ENCODE measurements at places on chromosomes 1 and 21.
A peak's percentile ranks its signal among the peaks of the same experiment; 100 is the strongest.

GRCh38 chr1:44801491-44802305 lies 1.5 kb downstream of the PLK3 start:
- H3K27ac ChIP-seq: peak overlapping the region; percentile 97
- H3K36me3 ChIP-seq: peaks cover 48% of the 10 kb centered on the region
- peak overlapping the region; percentile 92 for H3K4me3 ChIP-seq

DNA sequence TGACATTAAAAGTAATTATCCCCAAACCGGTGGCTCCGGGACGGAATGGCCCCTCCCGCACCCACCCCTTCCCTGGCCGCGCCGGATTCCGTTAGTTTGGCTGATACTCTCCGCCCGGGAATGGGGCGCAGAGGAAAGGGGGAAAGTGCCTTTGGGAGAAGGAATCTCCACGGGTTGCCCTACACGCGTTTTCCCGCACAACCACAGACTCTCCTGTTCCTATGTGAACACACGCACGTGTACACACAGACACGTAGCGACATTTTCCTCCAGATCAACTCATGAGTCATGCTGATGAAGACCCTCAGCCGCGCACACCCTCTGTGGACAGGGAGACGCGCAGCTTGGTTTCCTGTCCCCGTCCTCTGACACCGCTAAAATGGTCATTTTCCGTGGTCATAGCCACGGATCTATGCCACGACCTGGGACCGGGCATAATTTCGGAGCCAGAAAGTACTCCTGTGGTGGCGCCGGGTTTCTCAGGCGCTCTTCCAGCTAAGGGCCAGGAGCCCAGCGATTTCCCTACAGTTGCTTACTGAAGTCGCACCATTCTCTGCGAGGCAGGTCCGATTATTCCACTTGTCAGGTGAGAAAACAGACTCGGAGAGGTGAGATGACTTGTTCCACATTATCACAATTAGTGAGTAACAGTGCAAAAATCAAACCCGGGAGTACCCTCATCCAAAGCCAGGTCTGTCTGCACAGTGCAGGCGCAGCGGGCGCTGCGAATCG lies 4.0 kb upstream of the DMRTA2 start:
- H3K27ac ChIP-seq: peak overlapping the region; percentile 68
- no peaks in the 10 kb centered on the region for H3K36me3 ChIP-seq
- H3K4me1 ChIP-seq: peaks cover 16% of the 10 kb centered on the region
- no peak overlapping the region for H3K4me3 ChIP-seq

DNA sequence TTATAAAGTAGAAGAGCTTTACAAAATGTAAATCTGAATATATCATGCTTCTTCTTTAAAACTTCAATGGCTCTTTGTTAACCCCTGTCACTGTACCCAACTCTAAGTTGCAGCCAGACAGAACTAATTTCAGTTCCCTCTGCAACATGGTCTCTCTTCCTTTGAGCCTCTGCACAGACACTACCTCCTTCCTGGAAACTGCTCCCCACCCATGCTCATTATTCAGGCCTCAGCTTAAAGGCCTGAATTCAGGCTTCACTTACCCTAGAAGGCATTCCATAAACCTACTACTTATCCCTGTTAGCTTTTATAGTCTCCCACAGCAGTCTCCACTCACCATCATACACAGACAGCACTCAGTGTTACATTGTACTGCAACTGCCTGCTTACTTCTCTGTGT lies 2.6 kb upstream of the EEIG2 start:
- H3K4me1 ChIP-seq: peaks cover 20% of the 10 kb centered on the region
- no peaks in the 10 kb centered on the region for H3K36me3 ChIP-seq
- no peak overlapping the region for H3K4me3 ChIP-seq

DNA sequence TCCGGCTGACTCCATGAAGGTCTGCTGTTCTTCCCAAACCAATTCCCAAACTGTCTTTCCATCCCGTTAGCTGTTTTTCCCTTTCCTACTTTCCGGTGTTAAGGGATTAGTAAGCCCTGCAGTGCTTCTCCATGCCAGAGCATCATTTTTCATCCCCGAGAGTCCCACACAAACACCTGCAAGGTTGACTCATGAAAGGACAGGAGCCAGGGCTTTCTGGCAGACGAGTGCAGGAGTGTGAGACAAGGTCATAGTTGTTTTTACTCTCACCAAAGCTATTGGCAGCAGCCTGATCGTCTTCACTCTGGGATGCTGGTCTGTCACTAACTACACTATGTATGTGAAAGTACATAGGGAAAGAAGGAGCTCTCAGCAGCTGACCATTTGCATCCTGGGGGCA lies 10.2 kb upstream of the BECN2 start:
- H3K4me1 ChIP-seq: no peaks in the 10 kb centered on the region
- H3K4me3 ChIP-seq: no peak overlapping the region
- H3K27ac ChIP-seq: no peak overlapping the region
- no peaks in the 10 kb centered on the region for H3K36me3 ChIP-seq
- DNase-seq: no peak

DNA sequence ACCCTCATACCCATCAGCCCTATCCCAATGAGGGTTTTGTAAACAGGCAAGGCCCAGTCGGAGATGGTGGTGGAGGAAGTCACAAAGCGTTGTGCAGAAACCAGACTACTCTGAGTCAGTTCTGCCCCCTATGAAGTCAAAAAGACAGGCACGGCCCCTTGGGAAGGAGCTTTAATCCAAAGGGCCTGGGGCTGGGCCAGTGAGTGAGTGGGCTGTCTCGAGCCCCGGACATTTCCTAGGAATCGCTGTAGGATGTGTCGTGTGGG lies 442 bp upstream of the AHCYL1 start:
- DNase-seq: no peak
- H3K27me3 ChIP-seq: peaks cover 2% of the 10 kb centered on the region
- H3K4me1 ChIP-seq: peaks cover 38% of the 10 kb centered on the region
- H3K36me3 ChIP-seq: peaks cover 6% of the 10 kb centered on the region
- peak overlapping the region; percentile 54 for H3K27ac ChIP-seq

DNA sequence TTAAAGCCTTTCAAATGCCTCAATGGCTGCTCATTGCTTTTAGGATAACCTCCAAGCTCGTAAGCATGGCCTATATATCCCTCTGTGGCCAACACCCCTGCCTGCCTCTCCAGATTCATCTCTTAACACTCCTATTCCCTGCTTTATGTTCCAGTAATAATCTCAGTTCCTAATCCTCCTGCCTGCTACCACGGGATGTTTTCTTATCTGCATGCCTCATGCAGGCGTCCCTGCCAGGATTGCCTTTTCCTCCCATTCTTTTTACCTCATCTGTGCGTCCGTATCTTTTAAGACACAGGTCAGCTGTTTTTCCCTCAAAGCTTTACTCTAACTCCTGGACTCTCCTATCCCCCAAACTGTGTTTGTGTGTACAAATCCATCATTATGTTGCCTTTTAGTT lies 36.1 kb downstream of the ZBTB40 start:
- no peak for DNase-seq
- H3K4me1 ChIP-seq: peaks cover 10% of the 10 kb centered on the region
- H3K27me3 ChIP-seq: no peaks in the 10 kb centered on the region
- H3K27ac ChIP-seq: no peak overlapping the region
- H3K36me3 ChIP-seq: peaks cover 14% of the 10 kb centered on the region
- no peak overlapping the region for H3K4me3 ChIP-seq

DNA sequence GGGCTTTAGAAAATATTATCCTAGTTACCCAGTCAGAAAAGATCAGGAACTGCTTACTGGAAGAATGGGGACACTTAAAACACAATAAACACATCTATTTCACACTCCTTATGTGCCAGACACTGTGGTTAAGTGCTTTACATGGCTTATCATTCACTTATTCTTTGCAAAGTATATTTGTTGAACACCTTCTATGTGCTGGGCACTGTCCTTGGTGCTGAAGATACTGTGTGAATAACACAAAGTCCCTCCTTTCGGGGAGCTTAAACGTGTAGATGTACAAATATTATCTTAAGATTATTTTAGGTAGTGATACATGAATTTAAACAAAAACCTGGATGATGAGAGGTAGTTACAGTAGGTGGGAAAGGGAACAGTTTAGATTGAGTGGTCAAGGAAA lies 169.3 kb downstream of the ST6GALNAC5 start:
- no peak overlapping the region for H3K4me3 ChIP-seq
- no peaks in the 10 kb centered on the region for H3K36me3 ChIP-seq
- H3K27me3 ChIP-seq: no peaks in the 10 kb centered on the region
- no peak overlapping the region for H3K27ac ChIP-seq

DNA sequence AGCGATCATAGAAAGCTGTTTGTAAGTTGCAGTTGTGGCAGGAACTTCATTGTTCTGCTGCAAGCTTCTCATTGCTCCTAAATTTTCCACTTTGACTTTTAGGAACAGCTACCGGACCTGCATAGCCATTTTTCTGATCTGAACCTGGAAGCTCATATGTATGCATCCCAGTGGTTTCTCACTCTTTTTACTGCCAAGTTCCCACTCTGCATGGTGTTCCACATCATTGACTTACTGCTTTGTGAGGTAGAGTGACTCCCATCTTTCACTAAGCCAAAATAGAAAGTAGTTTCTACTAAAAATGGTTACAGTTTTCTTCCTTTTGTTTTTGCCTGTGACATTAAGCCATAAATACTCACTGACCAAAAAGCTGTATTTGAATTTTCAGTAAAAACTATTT lies 254.2 kb downstream of the GPR52 start:
- no peak overlapping the region for H3K4me3 ChIP-seq
- no peaks in the 10 kb centered on the region for H3K4me1 ChIP-seq
- H3K27me3 ChIP-seq: no peaks in the 10 kb centered on the region
- no peak overlapping the region for H3K27ac ChIP-seq
- DNase-seq: no peak

- H3K4me3 ChIP-seq: no peak overlapping the region
- H3K4me1 ChIP-seq: peaks cover 17% of the 10 kb centered on the region
- H3K36me3 ChIP-seq: peaks cover 57% of the 10 kb centered on the region
- no peaks in the 10 kb centered on the region for H3K27me3 ChIP-seq
- no peak for DNase-seq
Measured at GRCh38 chr1:160494620-160495019, 28.4 kb downstream of the SLAMF6 start.

DNA sequence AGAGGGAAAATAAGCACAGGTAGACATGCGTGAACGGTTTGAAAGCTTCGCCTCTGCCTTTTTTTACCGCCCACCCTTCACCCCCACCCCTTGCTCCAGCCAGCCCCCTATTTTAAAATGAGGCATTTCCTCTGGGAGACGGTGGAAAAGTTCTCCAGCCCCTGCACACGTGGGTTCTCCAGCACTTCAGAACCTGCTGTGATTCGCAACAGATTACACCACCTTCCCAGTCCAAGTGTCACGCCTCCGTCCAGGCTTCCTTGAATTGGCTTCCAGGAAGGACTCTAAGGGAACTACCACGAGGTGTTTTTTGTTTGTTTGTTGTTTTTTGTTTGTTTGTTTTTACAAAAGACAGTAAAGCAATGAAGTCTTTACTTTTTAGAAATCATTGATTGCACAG lies 2.6 kb downstream of the LRRC7 start:
- no peak overlapping the region for H3K4me3 ChIP-seq
- DNase-seq: no peak
- no peaks in the 10 kb centered on the region for H3K36me3 ChIP-seq
- H3K27me3 ChIP-seq: peaks cover 45% of the 10 kb centered on the region

DNA sequence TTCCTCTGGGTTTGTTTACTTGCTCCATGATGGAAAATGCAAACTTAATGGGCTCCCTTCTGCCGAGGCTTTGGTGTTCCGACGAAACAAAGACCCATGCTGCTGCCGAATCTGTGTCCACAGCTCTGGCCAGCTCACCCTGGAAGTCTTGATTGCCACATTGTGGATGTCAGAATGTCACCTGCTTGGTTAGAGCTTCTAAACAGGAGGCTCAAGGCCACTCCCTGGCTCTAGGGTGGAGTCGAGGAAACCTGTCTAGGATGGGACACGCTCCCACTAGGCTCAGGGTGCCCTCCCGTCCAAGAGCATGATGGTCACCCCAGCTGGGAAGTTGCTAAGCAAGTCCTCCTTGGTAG lies 279.3 kb upstream of the VAMP3 start:
- no peak overlapping the region for H3K27ac ChIP-seq
- DNase-seq: no peak
- H3K4me1 ChIP-seq: no peaks in the 10 kb centered on the region
- no peak overlapping the region for H3K4me3 ChIP-seq

DNA sequence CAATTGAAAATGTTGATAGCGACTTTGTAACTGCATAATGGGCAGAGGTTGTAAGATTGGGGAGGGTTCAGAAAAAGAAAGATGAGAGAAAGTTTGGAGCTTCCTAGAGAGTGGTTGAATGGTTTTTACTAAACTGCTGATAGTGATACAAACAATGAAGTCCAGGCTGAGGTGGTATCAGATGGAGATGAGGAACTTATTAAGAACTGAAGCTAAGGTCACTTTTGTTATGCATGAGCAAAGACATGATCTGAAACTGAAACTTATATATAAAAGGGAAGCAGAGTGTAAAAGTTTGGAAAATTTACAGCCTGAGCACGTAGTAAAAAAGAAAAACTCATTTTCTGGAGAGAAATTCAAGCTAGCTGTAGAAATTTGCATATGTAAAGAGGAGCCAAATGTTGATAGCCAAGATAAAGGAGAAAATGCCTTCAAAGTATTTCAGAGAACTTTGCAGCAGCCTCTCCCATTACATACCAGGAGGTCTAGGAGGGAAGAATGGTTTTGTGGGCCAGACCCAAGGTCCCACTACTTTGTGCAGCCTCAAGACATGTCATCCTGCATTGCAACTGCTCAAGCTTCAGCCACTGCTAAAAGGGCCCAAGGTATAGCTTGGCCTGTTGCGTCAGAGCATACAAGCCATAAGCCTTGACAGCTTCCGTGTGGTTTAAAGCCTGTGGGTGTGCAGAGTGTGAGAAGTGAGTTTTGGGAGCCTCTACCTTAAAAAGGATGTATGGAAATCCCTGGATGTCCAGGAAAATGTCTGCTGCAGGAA lies 843.9 kb downstream of the AMY1C start:
- H3K4me1 ChIP-seq: no peaks in the 10 kb centered on the region
- DNase-seq: no peak
- no peaks in the 10 kb centered on the region for H3K36me3 ChIP-seq
- H3K4me3 ChIP-seq: no peak overlapping the region
- no peaks in the 10 kb centered on the region for H3K27me3 ChIP-seq

- no peak for DNase-seq
- H3K4me1 ChIP-seq: no peaks in the 10 kb centered on the region
- H3K4me3 ChIP-seq: no peak overlapping the region
- no peaks in the 10 kb centered on the region for H3K36me3 ChIP-seq
- no peaks in the 10 kb centered on the region for H3K27me3 ChIP-seq
Measured at GRCh38 chr1:80987824-80988223, 812.9 kb upstream of the ADGRL2 start.

DNA sequence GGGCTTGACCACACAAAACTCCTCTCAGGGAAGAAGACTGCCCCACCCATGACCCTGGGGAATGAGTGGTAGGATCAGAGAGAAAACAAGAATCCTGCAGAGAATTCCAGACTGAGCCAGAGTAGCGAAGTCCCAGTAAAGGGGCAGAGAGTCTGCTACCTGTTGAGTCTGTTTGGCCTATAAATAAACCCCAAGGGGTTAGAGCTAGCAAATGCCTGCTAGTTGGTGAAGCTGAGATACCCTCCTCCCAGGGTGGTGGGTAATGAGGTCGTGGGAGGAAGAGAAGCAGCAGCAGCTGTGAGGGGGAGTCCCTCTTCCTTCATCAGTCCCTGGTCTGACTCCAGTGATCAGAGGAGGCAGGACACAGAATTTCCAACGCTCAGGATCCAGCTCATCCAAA lies 2.5 kb downstream of the TRAF3IP3 start:
- H3K36me3 ChIP-seq: peaks cover 78% of the 10 kb centered on the region
- DNase-seq: no peak
- H3K27ac ChIP-seq: peak overlapping the region; percentile 79
- H3K4me3 ChIP-seq: peak overlapping the region; percentile 98

- no peak for DNase-seq
- H3K4me3 ChIP-seq: no peak overlapping the region
- H3K4me1 ChIP-seq: no peaks in the 10 kb centered on the region
Measured at GRCh38 chr1:38191461-38191860, 144.9 kb upstream of the POU3F1 start.

Measured in T-helper 2 cell treated with Interferon-gamma antibody and Interleukin-4, amounts not matched to agents 5 μg/mL and 100 μg/mL, for 36 hours (primary cell).